ENCODE measurements at places on chromosomes 7 and 10. TPM values are rescaled to one million over a fixed set of nuclear protein-coding genes. Genes with fewer than 3 reads are reported as not detected.

DNA sequence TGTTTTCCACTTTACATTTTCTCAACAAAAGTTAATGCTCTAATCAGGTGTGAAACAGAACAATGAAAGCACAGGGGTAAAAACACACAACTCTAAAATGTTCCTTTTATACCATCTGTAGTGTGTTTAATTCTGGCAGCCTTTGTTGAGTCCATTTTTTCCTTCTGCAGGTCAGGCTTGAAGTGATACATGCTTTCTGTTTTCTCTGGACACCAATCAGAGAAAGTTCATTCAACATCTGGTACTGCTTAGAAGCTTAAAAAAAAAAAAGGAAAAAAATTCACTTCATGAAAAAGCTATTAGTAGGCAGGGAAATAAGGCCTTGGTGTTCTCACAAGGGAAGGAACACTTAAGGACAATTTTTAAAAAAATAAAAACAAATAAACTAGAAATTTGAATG lies 231.3 kb upstream of the RHOBTB1 start:
- no peak for DNase-seq

DNA sequence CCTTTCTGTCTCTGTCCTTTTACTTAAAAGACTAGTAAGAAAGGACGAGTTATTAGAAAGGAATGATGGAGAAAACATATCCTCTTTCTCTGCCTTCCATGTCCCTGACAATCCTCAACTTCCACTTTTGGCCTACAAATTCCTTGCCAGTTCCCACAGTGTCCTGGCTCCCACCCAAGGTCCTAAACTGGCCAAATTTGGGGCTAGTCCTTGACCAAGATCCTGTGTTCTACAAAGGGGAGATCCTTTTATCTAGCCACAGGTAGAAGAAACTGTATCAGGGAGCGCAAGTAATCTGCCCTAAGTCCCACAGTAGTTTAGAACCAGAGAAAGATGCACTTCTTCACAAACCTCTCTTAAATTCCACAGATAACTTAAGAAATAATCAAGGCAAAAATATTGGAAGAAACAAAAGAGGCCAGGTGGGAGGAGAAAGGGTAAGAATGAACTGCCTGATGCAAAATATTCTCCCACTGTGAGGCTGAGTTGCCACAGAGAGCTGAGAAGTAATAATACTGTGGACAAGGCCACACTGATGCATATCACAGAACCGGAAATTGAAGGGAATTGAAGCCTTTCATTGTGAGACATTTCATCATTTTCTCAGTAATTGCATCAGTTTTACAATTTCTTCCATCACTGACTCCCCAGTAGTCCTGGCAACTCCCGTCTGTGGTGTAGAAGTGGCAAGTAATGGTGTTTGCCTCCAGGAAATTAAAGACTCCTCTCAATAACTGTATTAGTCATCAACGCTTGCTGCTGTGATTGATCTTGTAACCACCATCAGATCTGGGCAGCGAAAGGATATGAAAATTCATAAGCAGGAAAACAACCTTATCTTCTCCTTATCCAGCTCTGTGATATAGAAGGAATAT lies 47.2 kb downstream of the DNAJC12 start:
- DNase-seq = no peak

GRCh38 chr10:79417266-79417665 lies 28.2 kb downstream of the ZCCHC24 start:
- DNase-seq = peak; percentile 20

SNX13 gene
- 46.4 TPM for total RNA-seq

TEX47 gene
- total RNA-seq = not detected

TWNK gene
- total RNA-seq = 4.8 TPM

All from left cardiac atrium (tissue), 4 donors.